ENCODE measurements at places on chromosomes 5 and 9. TPM values are rescaled to one million over a fixed set of nuclear protein-coding genes. Genes with fewer than 3 reads are reported as not detected.

The ROR2 gene
- polyA plus RNA-seq, result 0.74 TPM

The ZSWIM6 gene
- 43.8 TPM for polyA plus RNA-seq

The VDAC1 gene
- polyA plus RNA-seq, result 297 TPM

The KCTD16 gene
- polyA plus RNA-seq, result 7.2 TPM

The BAAT gene
- polyA plus RNA-seq, result 0.44 TPM

The POU5F2 gene
- polyA plus RNA-seq, result 0.07 TPM

The FBP2 gene
- not detected for polyA plus RNA-seq

The SPEF2 gene
- 18.5 TPM for polyA plus RNA-seq

The RNF145 gene
- polyA plus RNA-seq, result 49.7 TPM

The GABRP gene
- not detected for polyA plus RNA-seq

The ACOT12 gene
- 3.0 TPM for polyA plus RNA-seq

The ZNF454 gene
- 1.1 TPM for polyA plus RNA-seq

The OR13C3 gene
- not detected for polyA plus RNA-seq

The MOB3B gene
- 2.2 TPM for polyA plus RNA-seq

The SLC27A6 gene
- 0.37 TPM for polyA plus RNA-seq

The MARCOL gene
- not detected for polyA plus RNA-seq

The ABCA1 gene
- 5.1 TPM for polyA plus RNA-seq

The LPCAT1 gene
- polyA plus RNA-seq, result 63.4 TPM

The RPS23 gene
- polyA plus RNA-seq, result 2,396 TPM

The FAM153A gene
- not detected for polyA plus RNA-seq

The GRIA1 gene
- 59.6 TPM for polyA plus RNA-seq

The CNTNAP3B gene
- 9.7 TPM for polyA plus RNA-seq

The CYLC2 gene
- not detected for polyA plus RNA-seq

The ZNF367 gene
- 2.0 TPM for polyA plus RNA-seq

The CPLANE1 gene
- 31.1 TPM for polyA plus RNA-seq

The LIX1 gene
- polyA plus RNA-seq, result 1.1 TPM

The CMYA5 gene
- polyA plus RNA-seq, result 0.30 TPM

The MZB1 gene
- polyA plus RNA-seq, result not detected
